ENCODE measurements at places on chromosomes 3 and 15.

DNA sequence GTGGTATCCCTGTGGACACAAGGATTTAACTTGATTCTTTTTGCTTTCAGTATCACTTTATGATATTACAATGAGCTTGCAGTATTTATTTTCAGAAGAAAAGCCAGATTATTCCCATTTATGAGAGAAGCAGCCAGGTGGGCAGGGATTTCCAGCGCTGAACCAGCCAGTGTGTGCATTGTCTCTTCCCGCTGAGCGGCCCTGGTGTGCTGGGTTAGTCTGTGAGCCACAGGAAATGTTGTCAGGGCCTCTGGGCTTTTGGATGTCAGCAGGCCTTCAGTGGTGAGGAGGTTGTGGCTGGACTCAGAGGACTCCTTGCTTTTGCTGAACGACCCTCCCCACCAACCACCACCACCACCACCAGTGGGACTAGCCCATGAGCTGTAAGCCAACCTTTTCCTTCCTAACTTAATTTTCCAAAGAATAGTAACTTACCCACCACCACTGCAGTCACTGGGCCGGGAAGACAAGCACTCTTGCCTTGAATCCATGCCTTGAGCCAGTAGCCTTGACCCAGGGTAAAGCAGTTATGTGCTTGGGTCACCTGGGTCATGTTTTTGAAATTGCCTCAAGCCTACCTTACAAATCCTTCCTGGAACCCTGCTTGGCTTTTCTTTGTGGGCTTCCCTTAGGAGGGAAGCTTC lies 33.1 kb downstream of the FLNB start:
- no peak for DNase-seq

DNA sequence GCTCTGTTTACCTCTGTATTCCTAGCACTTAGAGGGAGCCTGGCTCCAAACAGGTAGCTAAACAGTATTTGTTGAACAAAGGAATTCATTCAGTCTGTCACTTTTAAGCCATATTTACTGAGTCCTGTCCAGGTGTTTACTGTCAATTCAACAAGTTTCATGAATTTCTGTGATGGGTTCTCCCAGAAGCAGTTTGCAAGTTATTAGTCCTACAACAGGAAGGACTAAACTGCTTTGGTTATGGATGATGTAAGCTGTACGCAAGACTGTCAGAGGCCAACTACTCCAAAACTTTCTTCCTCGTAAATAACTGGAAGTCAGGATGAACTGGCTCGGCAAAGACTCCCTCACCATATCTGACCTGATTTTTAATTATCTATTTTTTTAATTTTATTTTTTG lies 25.1 kb downstream of the STIMATE start:
- no peak for DNase-seq

DNA sequence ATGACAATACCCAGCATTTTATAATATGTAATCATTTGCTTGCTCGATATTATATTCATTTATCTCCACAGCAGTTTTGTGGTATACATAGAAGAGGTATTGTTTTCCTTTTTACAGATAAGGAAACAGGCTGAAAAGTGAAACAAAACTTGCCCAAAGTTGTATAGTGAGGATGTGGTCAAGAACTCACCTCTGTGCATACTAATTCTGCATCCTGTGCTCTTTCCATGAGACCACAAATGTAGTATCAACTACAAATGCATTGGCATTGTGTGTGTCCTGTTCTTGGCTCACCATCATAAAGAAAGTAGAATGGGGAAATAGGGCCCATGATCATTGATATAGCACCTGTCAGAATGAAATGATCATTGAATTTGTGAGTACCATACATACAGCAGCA lies 167.3 kb downstream of the NECTIN3 start:
- no peak for DNase-seq

DNA sequence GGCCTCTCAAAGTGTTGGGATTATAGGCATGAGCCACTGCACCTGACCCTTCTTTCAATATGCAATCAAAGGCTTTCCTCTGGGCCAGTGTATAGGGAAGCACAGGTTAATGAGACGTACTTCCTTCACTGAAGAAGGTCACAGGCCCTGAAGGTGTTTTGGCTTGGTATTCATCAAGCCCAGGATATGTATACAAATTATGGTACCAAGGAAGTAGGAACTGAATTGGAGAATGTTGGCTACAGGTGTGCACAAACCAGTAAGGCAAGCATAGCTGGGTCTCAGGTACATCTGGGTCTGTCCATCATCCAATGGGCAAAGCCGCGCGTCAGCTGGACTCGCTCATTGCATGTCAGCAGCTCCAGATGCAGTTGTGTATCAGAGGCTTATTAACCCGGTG lies 237.9 kb downstream of the ADAMTS17 start:
- no peak for DNase-seq

- DNase-seq = peak; percentile 92
Observed at GRCh38 chr3:42581709-42582473, at the start of gene SEC22C. Gene SEC22C, minus strand, starts transcription at chr3:42581967. Its CDS starts 12,921 bp downstream, at chr3:42569046.

DNA sequence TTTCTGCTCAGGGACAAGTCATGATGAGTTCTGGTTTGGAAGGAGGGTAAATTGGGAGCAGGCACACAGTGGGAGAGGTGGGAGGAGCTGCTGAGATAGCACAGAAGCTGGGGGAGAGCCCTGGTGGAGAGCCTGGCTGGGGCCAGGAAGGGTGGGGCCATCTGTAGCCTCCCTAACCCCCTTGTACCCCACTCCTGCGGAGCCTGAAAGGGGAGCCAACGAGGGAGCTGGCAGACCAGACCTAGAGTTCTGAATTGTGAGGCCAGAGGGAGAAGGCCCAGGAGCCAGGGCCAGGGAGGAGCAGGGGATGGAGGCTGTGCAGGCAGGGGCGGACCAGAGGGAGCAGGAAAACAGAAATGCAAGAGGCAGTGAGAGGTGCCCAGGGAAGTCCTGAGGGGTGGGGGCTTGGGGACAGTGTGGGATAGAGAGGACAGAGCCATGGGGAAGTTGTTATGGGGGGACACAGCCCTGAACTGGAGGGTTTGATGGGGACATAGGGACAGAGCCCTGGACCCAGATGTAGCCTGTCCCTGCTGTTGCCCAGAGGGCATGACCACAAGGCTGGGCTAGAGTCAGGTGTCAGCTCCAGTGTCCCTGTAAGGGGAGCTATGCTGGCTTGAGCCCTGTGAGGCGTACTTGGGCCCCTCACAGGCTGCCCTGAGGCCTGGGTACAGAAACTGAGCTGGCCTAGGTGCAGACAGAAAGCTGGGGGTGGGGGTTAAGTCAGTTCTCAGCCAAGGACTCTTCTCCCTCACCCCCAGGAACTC lies 1.2 kb downstream of the TMIE start:
- no peak for DNase-seq

GRCh38 chr15:89781055-89781454 lies 4.9 kb downstream of the MESP2 start:
- DNase-seq = no peak

Measured in T-helper 22 cell (primary cell).